ENCODE measurements at places on chromosomes 2 and 18.

DNA sequence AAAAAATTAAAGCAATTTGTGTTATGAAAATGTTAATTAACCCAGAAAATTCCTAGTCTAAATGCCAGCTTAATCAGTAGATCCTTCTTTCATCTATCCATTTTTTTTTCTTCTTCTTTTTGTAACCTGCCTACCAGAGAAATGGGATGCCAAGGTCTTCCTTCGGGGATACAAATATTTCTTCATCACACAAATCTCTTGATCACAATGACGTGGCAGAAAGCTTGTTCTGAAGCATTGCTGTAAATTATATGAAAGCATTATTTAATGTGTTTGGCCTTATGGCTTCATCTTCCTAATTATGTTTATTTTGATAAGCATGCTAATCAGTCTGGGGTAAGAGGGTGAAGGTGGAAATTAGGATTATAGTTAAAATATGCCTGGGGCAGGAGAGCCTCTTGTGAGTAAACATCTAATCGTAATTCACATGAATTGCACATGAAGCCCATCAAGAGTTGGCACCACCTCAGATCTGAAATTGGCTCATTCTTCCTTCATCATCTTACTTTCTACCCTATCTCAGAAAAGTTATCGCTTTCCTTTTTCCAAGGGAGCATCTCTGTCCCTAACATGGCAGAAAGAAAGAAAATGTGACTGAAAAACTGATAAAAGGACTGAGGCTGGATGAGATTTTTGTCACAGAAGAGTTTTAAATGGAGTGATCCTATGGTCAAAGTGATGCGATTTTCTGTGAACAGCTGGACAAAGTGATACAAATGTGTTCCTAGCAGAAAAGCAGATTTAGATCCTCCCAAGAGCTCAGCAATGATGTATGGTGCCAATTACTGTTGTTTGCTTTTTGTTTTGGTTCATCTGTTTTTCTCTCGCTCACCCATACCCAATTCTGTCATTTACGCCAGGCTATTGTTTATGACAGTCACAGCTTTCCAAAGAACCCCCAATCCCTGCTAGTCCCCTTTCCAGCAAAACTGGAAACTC lies 76.9 kb upstream of the PMAIP1 start:
- H3K36me3 ChIP-seq: no peaks in the 10 kb centered on the region
- H3K4me1 ChIP-seq: no peaks in the 10 kb centered on the region
- DNase-seq: no peak
- no peak overlapping the region for H3K4me3 ChIP-seq

GRCh38 chr18:45363196-45363595 lies 252.1 kb upstream of the SLC14A2 start:
- DNase-seq: no peak
- H3K36me3 ChIP-seq: no peaks in the 10 kb centered on the region
- no peak overlapping the region for H3K27ac ChIP-seq
- H3K4me3 ChIP-seq: no peak overlapping the region

DNA sequence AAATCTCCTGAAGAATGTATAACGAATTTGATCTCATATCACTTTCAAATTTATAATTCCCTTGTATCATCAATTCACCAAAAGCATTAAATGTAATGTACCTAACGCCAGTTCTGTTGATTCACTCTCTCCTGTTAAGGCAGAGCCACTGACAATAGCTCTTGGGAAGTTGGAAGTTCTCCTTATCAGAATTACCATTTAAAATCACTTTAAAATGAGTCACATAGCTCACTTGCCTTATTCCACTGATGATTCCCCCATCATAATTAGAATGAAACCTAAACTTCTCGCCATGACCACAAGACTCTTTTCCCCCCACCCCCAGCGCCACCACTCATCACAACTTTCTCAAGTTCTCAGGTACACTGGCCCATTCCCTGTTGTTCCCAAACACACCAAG lies 117.1 kb downstream of the PID1 start:
- H3K4me1 ChIP-seq: peaks cover 2% of the 10 kb centered on the region
- H3K27me3 ChIP-seq: no peaks in the 10 kb centered on the region
- no peak for DNase-seq
- H3K36me3 ChIP-seq: no peaks in the 10 kb centered on the region

- no peaks in the 10 kb centered on the region for H3K36me3 ChIP-seq
- no peak overlapping the region for H3K27ac ChIP-seq
- DNase-seq: no peak
- peak overlapping the region; percentile 45 for H3K4me3 ChIP-seq
- peaks cover 67% of the 10 kb centered on the region for H3K27me3 ChIP-seq
- peaks cover 4% of the 10 kb centered on the region for H3K4me1 ChIP-seq
Observed at GRCh38 chr18:79394534-79395307, 1.0 kb upstream of the NFATC1 start.

DNA sequence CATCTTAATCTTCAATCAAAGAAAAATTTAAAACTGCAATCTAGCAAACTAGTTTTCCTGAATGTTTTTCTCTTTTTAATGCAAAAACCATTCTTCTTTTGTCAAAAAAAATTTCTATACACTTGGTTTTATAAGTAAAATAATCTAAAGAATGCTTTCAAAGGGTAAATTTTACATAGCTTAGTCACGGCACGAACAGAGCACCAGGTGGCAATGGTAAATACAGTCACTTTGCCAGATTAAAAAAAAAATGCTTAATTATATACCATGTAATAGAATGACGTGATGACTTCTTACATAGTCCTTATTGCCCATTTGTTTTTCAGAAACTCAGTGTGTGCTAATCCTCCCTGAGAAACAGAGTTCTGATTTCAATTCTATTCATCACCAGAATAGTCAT lies 10.4 kb downstream of the FEZ2 start:
- no peak overlapping the region for H3K27ac ChIP-seq
- peaks cover 13% of the 10 kb centered on the region for H3K36me3 ChIP-seq
- peaks cover 3% of the 10 kb centered on the region for H3K4me1 ChIP-seq
- no peak for DNase-seq
- H3K27me3 ChIP-seq: no peaks in the 10 kb centered on the region

DNA sequence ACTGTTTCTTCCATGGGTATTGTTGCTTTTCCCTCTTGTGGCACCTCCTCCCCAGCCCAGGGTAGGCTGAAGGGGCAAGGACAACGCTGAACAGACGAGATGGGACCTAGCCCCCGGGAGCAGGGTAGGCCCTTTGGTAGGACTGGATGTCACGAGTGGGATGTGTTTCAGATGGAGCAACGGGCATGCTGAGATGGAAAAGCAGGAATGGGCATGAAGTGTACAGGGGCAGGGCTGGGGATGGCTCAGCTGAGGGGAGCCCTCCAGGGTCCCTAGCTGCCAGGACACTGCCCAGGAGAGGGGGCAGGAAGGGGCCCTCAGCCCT lies 33.4 kb downstream of the ARHGEF4 start:
- H3K4me1 ChIP-seq: peaks cover 3% of the 10 kb centered on the region
- peaks cover 19% of the 10 kb centered on the region for H3K27me3 ChIP-seq
- no peak overlapping the region for H3K4me3 ChIP-seq
- H3K27ac ChIP-seq: no peak overlapping the region

GRCh38 chr2:47251404-47251675 lies 96.2 kb upstream of the STPG4 start:
- H3K27ac ChIP-seq: no peak overlapping the region
- no peak overlapping the region for H3K4me3 ChIP-seq
- no peaks in the 10 kb centered on the region for H3K36me3 ChIP-seq
- H3K27me3 ChIP-seq: peaks cover 18% of the 10 kb centered on the region
- no peak for DNase-seq
- peaks cover 24% of the 10 kb centered on the region for H3K4me1 ChIP-seq

DNA sequence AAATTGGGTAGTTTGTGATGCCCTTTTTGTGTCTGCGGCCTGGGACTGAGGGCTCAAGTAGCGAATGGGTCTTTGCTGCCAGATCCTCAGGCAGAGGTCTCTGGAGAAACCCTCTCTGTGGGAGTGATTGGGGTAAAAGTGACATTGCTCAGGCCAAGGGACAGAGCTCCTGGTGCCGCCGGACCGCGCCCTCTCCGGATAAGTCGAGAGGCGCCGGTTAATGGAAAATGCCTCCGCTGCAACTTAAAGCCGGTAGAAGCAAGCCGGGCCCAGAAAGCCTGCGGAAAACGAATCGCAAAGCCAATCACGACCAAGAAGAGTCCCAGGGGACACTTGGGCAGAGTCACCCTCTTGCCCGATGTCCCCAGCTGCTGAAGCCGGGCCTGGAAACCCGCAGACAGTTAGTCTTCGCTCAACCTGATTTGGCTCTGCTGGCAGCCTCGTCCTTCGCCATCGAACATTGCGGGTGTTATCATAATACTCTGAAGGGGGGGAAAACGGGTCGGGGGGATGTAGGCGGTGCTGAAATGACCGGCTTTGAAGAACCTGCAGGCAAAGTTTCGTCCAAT lies 352 bp upstream of the HOXD12 start:
- DNase-seq: no peak
- H3K27ac ChIP-seq: no peak overlapping the region
- H3K36me3 ChIP-seq: no peaks in the 10 kb centered on the region
- no peak overlapping the region for H3K4me3 ChIP-seq
- peaks cover 96% of the 10 kb centered on the region for H3K27me3 ChIP-seq

GRCh38 chr2:48651158-48651790 lies 33.6 kb downstream of the GTF2A1L start:
- no peak for DNase-seq
- no peaks in the 10 kb centered on the region for H3K36me3 ChIP-seq
- H3K27me3 ChIP-seq: no peaks in the 10 kb centered on the region
- H3K27ac ChIP-seq: no peak overlapping the region
- H3K4me1 ChIP-seq: no peaks in the 10 kb centered on the region
- no peak overlapping the region for H3K4me3 ChIP-seq

DNA sequence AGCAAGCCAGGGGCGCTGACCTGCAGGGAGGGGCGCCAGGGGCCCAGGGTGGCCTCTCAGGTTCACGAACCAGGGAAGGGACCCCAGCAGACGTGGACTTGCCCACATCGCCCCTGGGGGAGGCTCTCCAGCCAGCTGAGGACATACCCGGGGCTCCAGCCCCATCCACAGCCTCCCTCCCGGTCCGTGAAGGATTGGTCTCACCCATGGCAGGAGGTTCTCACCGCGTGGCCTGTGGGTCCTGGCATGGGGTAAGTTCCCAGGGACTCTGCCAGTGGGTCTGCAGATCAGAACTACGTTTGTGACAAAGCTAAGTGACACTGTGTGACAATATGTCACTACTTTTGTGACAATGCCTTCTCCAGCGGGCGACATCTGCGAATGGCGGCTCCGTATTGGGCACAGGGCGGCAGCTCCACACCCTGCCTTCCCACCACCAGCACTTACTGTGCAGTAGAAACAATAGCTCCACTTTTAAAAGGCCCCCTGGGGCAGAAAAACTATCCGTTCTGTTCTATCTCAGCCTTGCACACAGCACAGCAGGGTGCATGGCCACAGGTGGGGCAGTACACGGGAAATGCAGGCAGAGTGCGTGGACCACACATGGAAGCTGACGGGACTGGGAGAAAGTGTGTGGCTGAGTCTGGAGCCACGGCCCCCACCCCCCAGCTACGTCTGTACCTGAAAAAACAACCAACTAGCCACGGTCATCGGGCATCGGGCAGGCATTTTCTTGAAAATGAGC lies 65.2 kb upstream of the CTDP1 start:
- no peaks in the 10 kb centered on the region for H3K27me3 ChIP-seq
- no peak overlapping the region for H3K27ac ChIP-seq
- H3K4me3 ChIP-seq: no peak overlapping the region
- peaks cover 2% of the 10 kb centered on the region for H3K4me1 ChIP-seq

DNA sequence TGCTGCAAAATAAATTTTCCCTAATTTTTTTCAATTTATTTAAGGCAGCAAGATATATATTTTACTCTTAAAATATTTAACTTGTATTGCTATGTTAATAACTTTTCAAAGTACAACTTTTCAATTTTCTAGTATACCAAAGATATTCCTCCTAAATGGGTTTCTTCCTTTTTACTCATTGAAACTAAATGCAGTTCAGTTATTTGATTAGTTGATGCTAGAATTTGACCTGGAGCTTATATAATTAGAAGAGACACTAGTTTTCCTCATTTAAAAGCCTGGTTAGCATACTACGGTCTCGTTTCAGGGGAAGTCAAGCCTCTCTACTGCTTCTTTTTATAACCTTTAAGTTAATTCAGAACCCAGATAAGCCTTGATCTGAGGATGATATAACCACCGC lies at the start of gene ARHGEF33:
Gene ARHGEF33 (plus strand): TSS at position 301 of the 400 bp plus-strand sequence. CDS start 29,573 bp downstream, outside the sequence.
- H3K4me1 ChIP-seq: no peaks in the 10 kb centered on the region
- no peak within 1 kb of the TSS for H3K27ac ChIP-seq
- H3K27me3 ChIP-seq: no peaks in the 10 kb centered on the region
- no peaks in the 10 kb centered on the region for H3K36me3 ChIP-seq
- no peak for DNase-seq

DNA sequence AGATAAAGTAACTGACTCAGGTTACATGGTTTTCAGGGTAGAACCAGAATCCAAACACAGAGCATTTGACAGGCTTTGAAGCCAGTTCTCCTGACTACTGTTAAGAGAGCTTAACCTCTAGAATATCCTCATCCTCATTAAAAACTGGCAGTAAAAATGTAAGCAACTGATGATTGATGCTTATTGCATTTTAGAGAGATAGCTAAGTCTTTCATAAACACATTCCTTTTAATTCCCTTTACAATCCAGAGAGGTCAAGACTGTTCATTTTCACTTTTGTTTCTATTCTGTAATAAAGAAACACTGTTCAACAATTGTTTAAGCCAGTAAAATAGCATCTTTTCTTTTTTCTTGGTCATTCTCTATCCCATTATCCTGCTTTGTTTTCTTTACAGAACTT lies 53.9 kb upstream of the RAB27B start:
- no peak overlapping the region for H3K27ac ChIP-seq
- H3K36me3 ChIP-seq: no peaks in the 10 kb centered on the region
- H3K27me3 ChIP-seq: no peaks in the 10 kb centered on the region
- DNase-seq: no peak
- H3K4me3 ChIP-seq: no peak overlapping the region

DNA sequence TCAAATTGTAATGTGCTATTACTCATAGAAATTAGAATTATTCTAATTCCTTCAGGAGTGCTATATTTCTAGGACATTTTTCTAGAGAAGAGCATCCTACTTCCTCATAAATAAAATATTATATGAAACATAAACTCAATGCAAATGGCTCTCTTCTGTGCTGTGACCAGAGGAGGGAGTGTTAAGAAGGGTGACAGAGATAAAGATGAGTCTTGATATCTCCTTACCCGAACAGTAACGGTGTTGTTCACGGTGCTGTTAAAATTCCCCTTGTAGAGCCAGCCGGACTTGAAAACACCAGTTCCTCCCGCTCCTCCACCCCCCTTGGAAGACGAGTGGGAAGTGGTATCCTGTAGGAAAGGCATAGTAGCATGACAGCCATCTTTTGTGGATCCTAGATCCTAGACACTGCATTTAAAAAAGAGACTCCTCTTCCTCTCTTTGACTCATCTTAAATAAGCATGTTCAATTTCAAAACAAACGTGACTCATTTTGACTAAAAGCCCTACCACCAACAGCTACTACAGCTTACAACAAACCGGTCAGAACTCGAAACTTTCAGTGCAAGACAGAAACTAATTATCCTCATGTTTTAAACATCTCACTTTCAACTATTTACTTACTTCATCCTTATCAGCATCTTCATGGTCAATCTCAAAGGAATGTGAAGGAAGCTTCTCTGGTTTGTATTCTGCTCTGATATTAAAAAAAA lies 156.3 kb downstream of the DOCK10 start:
- H3K4me3 ChIP-seq: no peak overlapping the region
- H3K4me1 ChIP-seq: peaks cover 2% of the 10 kb centered on the region
- no peak overlapping the region for H3K27ac ChIP-seq
- peaks cover 1% of the 10 kb centered on the region for H3K36me3 ChIP-seq
- H3K27me3 ChIP-seq: no peaks in the 10 kb centered on the region
